ENCODE measurements at places on chromosomes 11 and 22.

DNA sequence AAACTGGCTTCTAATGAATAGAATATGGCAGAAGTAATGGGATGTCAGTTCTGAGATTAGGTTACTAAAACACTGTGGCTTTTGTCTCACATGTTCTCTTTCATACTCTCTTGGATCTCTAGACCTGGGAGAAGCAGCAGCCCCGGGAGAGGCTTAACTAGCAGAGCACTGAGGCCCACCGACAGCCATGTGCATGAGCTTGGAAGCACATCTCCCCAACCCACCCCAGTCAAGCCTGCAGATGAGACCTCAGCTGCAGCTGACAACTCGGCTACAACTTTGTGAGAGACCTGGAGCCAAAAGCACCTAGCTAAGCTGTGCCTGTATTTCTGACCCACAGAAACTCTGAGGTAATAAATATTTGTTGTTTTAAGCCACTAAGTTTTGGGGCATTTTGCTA lies 100.8 kb downstream of the TRIM29 start:
- no peak for DNase-seq

GRCh38 chr11:1060852-1061616 lies 13.6 kb upstream of the MUC2 start:
- no peak for DNase-seq

- DNase-seq: peak; percentile 52
Measured at GRCh38 chr22:37486224-37486845, at the start of gene MFNG. Gene MFNG (minus strand): TSS chr22:37486384. CDS start chr22:37486177, 207 bp downstream.

- DNase-seq: peak; percentile 15
Measured at GRCh38 chr11:62370743-62371440, 33.6 kb downstream of the ASRGL1 start.

- no peak for DNase-seq
Measured at GRCh38 chr11:134921938-134922337, 509.9 kb upstream of the B3GAT1 start.

DNA sequence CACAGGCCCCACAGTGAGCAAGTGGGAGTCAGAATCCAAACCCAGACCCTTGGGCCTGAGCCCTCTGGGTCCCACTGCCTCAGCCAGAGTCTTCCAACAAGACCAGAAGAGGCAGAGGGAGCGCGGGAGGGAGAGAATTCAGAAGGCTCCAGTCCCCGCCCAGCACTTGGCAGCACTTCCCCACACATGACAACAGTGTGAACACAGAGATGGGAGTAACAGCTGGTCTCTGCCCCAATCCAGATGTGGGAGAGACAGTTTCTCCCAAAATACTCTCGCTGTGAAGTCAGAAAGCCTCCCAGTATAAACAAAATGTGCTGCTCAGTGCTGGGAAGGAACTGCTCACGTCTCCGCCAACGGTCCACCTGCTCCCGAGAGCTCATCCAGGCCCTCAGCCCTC lies 219.9 kb downstream of the MN1 start:
- DNase-seq: no peak

DNA sequence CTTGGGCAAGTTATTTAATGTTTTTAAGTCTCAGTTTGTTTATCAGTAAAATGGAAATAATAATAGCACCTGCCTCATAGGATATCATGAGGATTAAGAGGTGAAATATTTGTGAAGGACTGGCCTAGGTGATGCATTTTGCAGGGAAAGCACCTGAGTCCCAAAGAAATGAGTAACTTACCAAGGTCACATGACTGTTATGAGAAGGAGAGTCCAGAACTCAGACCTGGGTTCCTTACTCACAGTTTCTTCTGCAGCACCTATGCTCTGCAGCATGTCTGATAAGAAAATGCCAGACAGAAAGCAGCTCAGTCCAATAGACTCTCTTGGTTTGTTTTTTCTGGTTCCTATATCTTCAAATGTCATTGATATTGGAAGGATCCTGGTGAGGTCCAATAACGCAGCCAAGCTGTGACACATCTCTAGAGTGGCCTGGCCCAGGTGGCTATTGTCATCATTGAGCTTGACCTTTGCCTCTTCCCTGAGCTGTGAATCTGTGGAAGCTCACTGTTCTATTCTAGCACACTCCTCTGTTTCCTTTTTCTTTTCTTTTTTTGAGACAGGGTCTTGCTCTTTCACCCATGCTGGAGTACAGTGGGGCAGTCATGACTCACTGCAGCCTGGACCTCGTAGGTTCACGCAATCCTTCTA lies 174.7 kb upstream of the NAV2 start:
- no peak for DNase-seq

DNA sequence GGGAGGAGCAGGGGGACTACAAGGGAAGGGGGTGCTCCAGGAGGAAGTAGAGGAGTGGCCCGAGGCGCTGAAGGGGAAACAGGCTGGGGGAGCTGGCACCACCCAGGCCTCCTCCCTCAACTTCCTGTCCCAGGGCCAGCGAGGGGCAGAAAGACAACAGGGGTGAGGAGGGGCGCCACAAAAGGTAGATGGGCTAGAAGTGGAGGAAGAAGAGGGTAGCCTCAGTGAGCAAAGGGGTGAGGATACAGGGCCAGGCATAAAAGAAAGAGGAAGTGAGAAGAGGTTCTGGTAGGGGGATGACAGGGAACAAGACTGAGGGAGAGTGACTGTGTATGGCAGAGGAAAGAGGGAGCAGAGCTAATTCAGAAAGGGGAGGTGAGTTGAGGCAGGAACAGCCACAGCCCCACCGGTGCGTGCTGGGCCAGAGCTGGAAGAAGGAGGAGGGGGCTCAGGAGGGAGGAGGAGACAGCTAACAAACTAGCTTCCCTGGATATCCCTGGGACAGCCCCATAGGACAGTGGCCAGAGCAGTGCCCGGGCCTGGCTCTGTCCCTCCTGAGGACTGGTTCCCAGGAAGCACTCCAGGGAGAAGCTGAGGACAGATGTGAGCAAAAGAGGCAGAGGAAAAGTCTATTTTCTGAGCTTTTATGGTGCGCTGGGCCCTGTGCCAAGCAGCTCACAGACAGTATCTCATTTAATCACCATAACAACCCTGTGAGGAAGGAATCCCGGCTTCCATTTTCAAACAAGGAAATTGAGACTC lies 8.5 kb downstream of the DCHS1 start:
- no peak for DNase-seq

- DNase-seq: no peak
Measured at GRCh38 chr11:108580645-108581044, 12.9 kb downstream of the EXPH5 start.

DNA sequence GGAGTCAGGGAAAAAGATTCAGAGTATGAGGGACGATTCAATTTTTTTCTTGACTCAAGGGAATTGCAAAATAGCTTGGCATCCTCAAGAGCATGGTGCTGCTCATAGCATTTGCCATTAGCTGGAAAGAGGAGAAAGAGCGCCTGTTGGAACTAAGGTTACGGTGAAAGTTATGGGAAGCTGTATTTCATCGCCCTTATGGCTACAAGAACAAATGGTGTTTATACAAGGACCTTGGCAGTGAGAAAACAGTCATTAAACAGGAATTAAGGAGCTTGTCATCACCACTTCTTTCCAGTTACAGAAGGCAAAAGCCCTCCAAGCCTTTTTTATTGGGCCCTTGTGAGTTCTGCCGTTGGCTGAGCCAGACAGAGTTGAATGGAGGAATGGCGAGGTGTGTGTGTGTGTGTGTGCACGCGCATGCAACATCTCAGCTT lies 74.2 kb downstream of the ALX4 start:
- no peak for DNase-seq

DNA sequence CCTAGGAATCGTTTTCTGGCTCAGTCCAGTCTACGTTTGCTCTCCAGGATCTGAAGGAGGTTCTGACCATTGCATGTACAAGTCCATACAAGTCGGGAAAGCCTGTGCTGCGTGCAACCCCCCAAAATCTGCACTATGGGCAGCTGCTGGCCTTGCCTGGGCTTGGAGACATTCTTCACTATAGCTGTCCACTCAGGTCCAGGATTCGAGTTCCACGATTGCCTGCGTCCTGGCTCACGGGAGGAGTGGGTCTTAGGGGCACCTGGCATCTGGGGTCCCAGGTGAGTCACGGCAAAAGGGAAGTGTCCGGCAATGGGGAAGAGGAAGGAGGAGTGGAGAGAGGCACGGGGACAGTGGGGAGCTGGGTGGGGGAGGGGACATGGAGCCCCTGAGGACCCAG lies 563.0 kb downstream of the BRD1 start:
- no peak for DNase-seq

DNA sequence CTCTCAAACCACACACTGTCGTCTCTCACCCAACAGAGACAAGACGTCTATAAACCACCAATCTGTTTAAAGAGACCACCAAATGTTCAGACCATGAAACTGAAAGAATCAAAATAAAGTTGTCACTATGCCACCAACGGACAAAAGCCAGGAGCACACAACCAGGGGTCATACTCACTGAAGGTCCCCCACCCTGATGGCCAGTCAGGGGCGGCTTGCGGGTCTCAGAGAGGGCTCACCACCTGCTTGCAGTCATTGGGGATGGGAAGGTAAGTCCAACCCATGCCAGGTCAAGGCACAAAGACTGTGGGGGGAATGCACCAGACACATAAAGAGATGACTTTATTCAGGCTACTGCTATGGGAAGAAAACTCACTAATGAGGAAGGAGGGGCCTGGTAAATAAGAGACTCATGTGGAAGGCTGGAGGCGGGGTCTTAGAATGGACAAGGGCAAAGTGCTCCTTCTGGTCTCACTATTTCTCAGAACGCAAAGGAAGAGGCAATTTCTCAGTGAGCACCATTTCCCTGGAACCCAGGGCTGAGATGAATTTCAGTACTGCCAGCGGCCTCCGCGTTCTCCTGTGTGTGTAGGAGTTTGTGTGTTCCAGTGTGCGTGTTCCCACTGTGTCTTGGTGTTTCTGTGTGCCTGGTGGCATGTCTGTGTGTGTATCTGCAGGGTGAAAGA lies 17.3 kb downstream of the SCARF2 start:
- no peak for DNase-seq

DNA sequence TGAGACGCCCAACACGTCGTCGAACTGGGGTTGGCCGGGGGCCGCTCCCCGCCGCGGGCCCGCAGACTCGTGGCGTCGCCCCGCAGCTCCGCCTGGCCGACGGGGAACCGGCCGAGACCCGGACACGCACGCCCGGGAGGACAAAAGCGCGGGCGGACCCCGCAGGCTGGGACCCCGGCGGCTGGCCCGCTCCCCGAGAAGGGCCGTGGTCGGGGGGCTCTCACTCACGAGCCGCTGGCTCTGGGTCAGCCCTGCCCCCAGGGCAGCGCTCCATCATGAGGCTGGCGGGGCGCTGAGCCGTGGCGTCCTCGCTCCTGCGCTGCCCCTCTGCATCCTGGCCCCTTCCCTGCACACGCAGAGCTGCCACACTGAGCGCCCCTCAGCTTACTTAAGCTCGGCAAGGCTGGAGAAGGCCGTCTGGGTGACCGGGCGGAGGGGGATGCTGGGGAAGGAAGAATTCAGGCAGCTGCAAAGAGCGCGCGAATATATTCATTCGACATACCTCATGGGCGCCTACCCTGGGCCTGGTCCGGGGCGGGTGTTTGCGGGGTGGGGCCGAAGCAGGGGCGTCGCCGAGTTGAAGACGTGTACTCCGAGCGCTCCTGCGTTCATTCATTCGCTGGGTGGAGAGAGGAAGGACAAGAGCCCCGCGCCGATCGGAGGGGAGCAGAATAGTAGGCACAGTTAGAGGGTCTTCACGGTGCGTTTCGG lies 579 bp upstream of the CYB5R2 start:
- DNase-seq: no peak

- DNase-seq: no peak
Measured at GRCh38 chr11:76210931-76211851, 4.9 kb upstream of the WNT11 start.

DNA sequence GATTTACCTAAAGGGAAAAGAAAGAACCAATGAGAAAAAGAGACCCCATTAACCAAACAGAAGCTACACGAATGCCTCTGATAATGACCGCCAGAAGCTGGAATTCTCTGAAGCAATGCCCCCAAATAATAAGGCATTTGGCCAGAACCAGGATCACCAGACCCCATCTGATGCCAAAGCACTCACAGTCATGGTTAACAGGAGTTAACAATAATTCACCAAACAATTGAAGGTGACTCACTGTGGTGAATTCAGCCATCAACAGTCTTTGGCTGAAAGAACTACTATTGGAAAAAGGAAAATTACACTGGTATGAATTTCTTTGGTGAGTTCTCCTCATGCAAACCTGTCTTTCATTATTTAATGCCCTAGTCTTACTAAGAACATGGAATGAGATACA lies 21.9 kb upstream of the NFRKB start:
- DNase-seq: no peak

- DNase-seq: no peak
Measured at GRCh38 chr11:356610-357009, 12.7 kb upstream of the B4GALNT4 start.

DNA sequence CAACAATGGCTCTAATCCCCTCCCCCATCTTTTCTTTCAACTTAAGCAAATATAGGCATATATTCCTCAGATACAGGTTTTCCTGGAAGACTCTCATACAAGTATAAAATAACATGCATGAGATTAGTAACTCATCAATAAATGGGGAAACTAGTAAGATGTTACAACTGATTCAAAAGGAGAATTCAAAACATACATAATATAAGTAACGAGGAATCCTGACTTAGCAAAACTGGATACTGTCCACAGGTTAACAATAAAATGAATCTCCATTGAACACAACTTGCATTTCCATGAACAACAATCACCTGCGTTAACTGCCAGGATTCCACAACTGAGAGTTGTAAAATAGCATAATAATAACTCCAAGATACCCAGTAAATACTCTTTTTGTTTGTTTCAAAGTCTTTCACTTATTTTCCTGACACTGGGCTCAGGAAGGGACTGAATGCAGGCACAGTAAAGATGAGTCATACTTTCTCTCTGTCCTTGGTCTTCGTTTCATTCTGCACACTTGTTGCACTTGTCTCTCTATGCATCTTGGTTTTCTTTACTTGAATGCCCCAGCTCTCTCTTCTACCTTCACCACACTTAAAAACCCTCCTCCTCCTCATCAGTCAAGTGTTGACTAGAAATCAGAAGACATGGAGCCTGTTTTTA lies 8.1 kb downstream of the APIP start:
- no peak for DNase-seq

DNA sequence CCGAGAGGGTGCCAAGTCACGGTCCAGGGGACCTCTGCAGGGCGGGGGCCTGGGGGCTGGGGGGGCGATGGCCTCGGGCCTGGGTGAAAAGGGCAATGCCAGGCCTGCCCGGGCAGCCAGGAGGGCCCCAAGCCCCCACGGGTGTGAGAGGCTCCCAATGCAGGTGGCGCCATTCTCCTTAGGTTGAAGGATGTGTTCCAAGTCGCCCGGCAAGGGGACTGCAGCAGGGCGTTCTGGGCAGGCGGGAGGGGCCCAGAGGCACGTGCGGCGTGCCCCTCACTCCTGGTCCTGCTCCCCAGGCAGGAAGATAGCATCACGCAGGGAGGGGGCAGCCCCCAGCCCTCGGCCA lies 730 bp upstream of the TNNI2 start:
- no peak for DNase-seq

- no peak for DNase-seq
Measured at GRCh38 chr11:19946681-19947080, 213.6 kb downstream of the DBX1 start.

Measured in stimulated activated CD8-positive, alpha-beta memory T cell treated with anti-CD3 and anti-CD28 coated beads, Interleukin-12 subunit alpha, Interleukin-12 subunit beta, amount 100 ng/mL, for 1 hour (primary cell).